ENCODE measurements at places on chromosomes 4 and X.

DNA sequence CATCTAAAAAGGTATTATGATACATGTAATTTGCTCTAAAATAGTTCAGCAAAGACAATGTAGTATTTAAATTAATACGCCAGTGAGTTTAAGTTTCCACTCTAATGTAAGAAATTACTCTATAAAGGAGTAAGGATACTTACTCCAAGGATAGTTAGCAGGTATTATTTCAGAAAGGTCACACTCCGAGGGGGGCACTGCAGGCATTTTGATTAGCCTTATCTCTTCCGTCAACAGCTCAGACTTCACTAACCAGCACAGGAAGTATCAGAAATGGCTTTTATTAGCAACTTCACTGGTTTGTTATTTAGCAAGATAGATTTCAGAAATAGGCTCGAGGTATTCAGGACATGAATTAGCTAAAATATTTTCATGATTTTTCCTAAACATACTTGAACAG is 127.0 kb downstream of the COX18 start:
- no peak for DNase-seq

- no peak for DNase-seq
Observed at GRCh38 chr4:123477711-123478209, 81.2 kb downstream of the SPRY1 start.

DNA sequence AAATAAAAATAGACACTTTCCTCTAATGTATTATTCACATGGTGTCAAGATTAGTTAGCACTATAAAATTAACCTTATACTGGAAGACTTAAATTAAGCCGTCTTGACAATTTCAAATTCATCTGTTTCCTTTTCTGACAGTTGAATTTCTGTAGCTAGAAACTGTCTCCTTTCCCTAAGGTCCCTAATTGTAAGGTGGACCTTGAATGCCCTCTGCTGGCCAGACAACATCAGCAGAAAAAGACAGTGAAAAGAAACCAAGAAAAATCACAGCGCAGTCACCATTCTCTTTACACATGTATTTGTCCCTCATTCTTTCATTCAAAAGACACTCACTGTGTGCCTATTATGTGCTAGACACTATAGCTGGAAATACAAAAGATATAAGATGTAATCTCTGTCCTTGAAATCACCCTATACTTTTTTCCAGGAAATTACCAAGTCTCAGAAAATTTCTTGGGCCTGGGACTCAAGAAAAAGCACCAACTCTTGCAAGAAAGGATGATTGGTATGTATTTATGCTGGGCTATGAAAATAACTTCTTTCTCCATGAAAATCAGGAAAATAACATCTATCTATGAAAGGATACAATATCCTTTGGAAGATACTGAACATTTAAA is 32.7 kb upstream of the AMBN start:
- peak; percentile 16 for DNase-seq

DNA sequence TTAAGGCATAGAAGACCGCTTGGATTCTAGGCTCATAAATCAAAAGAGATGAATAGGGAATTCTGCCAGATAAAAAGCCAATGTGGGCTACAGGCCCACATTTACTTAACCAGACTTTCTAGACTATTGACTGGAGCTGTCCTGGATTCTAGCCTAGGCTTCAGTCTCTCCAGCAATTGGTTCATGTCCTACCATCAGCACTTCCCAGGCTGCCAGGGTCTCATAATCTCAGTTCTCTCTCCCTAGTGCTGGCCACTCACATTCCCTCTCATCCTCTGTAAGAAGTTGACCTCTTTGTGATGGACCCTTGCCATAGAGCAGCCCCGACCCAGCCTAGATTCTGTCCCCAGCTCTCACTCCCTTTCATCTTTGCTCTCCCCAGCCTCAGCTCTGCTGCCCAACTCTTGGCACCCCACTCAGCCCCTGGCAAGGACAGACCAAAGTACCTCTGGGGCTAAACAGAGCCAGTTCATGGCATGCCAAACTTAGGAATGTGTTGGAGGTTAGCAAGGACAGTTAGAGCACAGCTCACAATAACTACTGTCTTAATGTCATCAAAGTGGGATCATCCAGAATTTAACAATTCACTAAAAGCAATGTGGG is 396.2 kb downstream of the INPP4B start:
- no peak for DNase-seq

DNA sequence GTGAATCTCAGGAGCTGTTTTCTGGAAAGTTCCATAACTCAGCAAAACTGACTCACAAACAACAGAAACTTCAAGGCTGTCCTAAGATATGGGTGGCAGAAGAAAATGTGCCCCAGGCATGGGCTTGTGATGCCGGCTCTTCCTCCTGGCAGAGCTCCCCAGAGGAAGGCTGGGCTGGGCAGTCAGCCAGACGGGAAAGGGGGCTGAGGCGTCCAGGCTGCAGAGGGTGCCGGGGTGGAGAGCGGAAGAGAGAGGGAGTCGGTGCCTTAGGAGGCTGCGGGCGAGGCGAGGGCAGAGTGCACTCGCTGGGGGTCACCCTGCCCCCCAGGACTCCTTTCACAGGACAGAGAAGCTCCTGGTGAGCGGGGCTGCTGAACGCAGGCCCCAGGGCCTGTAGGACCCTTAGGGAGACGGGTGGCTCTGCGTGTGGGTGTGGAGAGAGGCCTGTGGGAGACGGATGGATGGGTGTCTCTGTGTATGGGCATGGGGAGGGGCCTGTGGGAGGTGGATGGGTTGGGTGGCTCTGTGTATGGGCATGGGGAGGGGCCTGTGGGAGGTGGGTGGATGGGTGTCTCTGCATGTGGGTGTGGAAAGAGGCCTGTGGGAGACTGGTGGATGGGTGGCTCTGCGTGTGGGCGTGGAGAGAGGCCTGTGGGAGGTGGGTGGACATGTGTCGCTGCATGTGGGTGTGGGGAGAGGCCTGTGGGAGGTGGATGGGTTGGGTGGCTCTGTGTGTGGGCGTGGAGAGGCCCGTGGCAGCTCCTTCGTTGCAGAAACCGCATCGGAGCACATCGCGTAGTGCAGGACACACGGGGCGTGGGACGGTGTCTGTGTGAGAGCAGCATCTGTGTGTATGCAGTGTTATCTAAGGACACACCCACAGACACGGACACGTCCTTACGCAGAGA is 15.9 kb downstream of the PCGF3 start:
- DNase-seq, result no peak

DNA sequence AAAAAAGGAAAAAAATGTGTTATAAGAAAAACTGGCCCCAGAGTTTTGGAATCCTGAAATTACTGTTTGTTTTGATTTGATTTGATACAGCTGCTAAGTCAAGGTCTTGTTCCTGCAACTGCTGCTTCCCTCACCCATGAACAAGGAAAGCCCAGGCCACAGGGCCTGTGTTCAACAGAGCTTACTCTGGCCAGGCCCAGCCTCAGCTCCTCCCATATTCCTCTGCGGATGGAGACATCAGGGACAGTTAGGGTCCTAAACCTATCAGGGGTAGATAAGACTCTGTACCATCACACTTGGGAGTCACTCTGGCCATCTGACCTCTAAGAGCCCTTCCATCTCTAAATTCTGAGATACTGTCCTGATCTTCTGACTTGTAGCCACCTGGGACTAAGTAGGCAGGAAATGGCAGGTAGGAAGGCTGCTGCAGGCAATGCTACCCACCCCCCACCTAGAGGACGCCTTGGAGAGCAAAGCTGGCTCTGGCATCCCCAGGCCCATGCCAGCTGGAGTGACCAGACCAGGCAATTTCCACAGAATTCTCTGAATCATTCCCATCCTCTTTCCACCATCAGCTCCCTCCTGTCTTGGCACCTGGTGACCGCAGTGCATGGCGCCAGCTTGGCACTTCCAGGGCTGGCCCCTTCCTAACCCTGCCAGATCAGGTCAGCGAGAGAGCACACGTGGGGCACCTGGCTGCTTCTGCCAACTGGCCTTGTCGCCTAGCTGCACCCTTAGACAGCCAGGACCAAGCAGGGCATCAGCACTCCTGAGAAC is 58.0 kb upstream of the TMEM33 start:
- DNase-seq, result no peak

- DNase-seq, result no peak
Observed at GRCh38 chrX:130789793-130790192, 113.2 kb downstream of the ENOX2 start.

GRCh38 chr4:154610582-154610981 is 1.9 kb downstream of the FGG start:
- DNase-seq, result no peak

DNA sequence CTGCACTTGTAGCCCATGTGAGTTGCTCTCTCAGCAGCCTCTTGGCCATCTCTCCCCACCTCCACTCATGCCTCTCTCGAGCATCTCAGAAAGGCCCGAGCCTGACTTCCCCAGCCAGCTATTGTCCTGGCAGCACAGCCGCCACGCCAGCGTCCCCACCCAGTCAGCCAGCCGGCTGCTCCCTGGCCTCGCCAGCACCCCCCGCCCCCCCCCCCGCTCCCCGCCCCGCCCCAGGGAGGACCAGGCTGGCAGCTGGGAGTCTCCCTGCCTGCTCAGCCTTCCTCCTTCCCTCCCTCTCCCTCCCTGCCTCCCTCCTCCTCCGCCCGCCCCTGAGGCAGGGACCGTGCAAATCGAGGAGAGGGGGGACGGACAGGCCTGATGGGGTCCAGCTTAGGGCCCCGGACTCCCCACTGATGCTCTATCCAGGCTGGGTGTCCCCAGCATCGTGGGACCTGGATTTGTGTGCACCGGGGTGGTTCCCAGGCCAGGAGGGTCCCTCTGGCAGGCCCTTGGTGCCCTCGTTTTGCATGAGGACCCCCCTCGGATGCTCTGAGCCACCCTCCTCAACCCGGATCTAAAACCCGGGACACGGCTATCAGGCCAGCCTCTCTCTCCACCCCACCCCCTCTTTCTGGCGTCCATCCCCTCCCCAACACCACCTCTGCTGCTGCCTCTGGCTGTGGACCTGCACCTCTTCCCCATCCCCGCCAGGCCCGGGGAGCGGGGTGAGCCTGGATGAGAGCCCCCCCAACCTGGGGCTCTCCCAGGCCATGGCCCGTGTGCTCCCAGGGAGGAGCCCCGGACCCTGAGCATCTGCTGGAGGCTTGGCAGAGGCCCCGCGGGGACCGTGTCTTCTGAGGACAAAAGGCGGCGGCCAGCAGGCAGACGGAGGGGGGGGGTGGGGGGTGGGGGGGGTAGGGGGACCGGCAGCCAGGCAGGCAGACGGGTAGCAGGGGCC is at the start of gene GPR173:
Gene GPR173, plus strand, starts transcription at position 621 of the 958 bp plus-strand sequence. CDS start 27,833 bp downstream, outside the sequence.
- DNase-seq, result peak; percentile 49

DNA sequence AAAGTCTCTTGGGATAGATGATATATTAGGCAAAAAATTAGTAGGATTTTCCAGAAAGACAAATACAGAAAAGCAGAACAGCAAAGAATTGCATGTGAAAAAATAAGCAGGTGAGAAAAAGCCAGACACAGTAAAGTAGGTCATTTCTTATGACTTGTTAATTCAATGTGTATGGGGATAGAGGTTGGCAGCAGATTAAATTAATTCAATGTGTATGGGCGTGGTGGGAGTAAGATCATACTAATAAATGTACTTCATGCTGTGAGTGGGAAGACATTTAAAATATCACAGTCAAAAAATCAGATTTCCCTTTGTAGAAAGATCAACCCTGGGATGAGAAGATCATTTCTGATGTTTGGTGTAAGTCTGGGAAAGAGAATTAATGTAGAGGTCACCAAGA is 1146.4 kb upstream of the INTU start:
- no peak for DNase-seq

DNA sequence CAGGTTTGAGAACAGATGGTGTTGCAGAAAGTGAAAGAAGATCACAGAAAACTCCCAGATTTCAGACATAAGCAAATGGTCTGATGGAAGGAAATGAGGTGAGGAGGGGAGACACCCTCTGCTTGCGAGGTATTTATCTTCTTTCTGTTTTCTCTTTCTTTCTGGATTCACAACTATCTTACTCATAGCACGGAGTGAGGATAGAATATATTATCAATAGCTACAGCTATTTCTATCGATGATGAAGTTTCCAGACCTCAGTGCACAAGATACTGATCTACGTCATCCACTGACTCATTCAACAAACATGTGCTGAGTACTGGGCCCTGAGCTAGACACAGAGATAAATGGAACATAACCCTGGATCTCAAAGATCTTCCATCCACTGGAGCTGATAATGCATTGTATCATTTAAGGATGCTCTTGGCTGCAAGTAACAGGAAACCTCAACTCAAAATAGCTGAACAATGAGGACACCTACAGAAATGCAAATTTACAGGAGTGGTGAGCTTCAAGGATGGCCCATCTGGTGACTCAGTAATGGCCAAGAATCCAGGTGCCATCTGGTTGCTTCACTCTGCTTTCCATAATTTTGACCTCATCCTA is 21.2 kb downstream of the SLC2A9 start:
- DNase-seq, result no peak

- DNase-seq, result no peak
Observed at GRCh38 chr4:126482311-126482710, 1150.4 kb upstream of the INTU start.

Data from NCI-H510A (cell line).